ENCODE measurements at places on chromosomes 3 and 15.

DNA sequence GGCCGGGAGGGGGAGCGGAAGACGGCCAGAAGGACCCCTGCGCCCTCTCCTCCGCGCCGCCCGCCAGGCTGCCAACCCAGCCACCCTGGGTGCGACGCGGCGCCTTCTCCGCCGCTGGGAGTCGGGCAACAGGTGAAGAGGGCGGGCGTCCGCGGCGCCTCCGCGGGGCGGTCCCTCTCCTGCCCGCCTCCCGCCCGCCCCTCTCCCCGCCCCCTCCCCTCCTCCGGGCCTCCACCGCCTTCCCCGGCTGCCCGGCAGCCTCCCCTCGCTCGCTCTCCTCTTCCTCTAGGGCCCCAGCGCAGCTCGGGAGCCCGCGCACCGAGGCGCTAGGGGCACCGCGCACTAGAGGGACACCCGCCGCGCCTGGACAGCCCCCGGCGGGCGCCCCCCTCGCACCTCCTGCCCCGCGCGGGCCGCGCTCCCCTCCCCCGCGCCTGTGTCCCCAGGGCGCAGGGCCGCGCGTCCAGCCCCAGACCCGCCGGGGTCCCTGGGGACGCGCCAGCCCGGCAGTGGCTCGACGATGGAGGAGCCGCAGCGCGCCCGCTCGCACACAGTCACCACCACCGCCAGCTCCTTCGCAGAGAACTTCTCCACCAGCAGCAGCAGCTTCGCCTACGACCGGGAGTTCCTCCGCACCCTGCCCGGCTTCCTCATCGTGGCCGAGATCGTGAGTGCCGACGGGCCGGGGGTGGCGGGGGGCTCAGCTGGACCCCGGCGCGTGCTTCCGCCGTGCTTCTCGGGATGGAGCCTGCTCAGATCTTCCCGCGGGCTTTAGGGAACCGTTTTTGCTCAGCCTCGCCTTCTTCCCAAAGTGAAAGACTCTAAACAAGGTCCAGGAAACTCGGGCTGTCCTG, at the start of gene CMTM8:
Gene CMTM8 (plus strand): TSS at position 228 of the 854 bp plus-strand sequence. CDS start 293 bp downstream, at position 521.
- peak; percentile 71 for DNase-seq

DNA sequence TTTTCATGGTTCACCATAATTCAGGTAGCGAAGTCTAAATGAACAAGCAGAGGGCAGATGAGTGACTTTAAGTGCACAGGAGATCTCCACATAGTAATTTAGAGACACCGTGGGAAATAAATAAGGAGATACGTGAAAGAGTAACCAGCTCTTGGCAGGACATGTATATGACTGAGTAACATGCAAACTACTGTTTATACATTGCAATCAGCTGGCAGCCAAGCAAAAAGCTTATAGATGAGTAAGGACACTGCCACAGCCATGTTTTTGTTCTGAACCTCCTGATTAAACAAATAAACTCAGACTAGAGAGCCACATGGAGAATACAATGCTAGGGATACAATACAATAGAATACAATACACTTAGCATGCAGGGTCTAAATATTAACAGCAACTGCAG, 252.4 kb downstream of the FHIT start:
- no peak for DNase-seq

DNA sequence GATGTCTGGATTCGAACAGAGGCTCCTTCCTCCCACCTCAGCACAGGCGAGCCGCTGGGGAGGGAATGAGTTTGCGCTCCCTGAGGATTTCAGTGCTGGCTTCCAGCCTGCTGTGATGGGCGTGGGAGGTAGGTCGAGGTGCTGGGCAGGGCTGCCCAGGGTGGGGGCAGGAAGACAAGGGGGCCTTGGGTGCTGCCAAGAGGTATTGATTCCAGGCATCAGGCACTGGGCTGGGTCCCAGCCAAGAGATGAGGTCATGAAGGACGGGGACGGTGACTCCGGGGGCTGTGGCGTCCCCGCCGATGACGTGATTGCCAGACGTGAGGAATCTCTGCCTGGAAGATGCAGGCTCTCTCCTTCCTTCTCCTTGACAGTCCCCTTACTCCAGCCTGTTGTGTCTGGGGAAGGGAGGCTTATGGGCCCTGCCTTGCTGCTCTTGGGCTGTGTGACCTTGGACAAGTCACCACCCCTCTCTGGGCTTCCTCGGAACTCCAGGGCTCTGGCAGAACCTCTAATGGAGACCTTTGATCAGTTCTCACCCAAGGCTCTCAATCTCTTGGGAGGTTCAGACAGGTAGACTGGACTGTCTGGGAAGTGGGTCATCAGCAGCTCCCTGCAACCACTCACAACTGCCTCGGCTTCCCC, 116.8 kb downstream of the FBLN2 start:
- no peak for DNase-seq

DNA sequence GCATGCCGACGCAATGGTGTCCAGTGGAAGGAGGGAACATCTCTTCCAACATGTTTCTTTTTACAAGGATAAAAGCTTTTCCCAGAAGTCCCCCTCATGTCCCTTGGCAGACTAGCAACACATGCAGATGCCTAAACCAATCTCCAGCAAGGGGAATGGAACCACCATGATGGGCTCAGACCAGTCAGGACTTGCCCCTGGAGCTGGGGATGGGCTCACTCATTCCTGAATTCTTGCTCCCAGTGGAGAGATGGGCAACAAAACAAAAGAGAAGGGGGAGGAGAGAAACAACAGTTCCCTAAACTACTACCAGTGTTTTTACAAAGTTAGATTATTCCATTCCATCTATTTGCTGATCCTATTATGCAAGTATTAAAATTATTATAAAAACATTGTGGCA, 76.8 kb upstream of the OXTR start:
- DNase-seq, result no peak

GRCh38 chr3:106172780-106173179, 304.0 kb upstream of the CBLB start:
- DNase-seq, result no peak

DNA sequence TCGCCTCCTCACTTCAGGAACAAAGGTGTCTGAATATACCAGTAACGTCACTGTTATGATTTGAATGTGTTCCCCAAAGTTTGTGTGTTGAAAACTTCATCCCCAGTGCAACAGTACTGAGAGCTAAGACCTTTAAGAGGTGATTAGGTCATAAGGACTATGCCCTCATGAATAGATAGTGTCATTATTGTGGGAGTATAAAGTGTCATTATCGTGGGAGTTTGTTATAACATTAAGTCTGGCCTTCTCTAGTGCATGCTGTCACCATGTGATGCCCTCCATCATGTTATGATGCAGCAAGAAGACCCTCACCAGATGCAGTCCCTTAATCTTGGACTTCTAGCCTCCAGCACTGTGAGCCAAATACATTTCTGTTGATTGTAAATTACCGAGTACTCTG, 53.7 kb upstream of the TLE3 start:
- DNase-seq, result no peak

DNA sequence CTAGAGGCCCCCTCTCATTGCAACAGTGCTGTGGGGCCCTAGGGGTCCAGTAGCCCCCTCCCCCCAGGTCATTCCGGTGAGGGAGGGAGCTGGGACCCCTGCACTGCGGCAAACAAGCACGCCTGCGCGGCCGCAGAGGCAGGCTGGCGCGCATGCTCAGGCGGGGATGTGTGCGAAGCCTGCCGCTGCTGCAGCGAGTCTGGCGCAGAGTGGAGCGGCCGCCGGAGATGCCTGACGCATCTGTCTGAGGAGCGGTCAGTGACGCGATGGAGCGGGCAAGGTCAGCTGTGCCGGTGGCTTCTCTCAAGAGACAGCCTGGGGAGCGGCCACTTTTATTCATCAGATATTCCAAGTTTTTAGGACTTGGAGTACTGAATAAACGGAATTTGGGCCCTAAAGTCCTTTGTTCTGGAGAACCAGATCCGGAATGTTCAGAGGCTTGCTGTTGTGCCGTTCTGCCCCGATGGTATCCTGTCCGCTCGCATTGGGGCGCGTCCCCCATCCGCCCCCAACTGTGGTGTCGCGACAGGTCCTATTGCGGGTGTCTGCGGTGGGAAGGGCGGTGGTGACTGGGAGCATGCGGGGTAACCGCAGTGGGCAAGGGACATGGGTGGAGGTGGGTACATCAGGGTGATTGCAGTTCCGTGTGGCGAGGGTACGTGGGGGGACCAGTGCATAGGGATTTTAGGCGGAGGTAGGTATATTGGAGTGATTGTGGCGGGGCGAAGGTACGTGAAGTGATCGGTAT, at the start of the genes SNRPN and SNURF:
Gene SNRPN (plus strand): TSS at position 205 of the 748 bp plus-strand sequence. CDS start 19,467 bp downstream, outside the sequence.
Gene SNURF (plus strand): TSS at position 205 of the 748 bp plus-strand sequence. CDS start 62 bp downstream, at position 267.
- peak; percentile 73 for DNase-seq

GRCh38 chr3:109045271-109046040, 72.5 kb downstream of the MORC1 start:
- DNase-seq, result no peak

GRCh38 chr3:136465296-136465695, 215.2 kb downstream of the PCCB start:
- no peak for DNase-seq

GRCh38 chr3:104885214-104885814, 481.4 kb upstream of the ALCAM start:
- DNase-seq, result no peak

GRCh38 chr3:119774444-119774843, 7.5 kb upstream of the NR1I2 start:
- no peak for DNase-seq

GRCh38 chr15:64151727-64152506, at the start of gene SNX22:
Gene SNX22 (plus strand): TSS chr15:64151731. CDS start chr15:64151776, 45 bp downstream.
- DNase-seq, result no peak

GRCh38 chr3:12187448-12188327, 29.0 kb upstream of the TIMP4 start:
- DNase-seq, result no peak

DNA sequence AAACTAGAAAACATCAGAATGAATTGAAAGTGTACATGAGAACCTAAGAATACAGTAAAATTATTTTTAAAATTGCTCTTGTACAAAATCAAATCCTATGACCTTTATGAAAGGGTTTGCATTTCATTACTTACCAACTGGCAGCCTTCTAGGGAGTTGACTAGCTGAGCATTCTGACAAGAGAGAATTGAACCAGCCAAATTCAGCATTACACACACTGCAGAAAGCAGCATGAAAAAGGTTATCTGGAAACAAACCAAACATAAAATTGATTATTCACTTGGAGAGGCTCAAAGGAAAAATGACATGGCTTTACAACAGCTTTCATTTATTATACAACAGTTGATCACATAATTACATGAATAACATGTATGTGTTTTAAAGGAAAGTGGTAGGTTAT, 17.4 kb downstream of the NSMCE3 start:
- DNase-seq, result no peak

DNA sequence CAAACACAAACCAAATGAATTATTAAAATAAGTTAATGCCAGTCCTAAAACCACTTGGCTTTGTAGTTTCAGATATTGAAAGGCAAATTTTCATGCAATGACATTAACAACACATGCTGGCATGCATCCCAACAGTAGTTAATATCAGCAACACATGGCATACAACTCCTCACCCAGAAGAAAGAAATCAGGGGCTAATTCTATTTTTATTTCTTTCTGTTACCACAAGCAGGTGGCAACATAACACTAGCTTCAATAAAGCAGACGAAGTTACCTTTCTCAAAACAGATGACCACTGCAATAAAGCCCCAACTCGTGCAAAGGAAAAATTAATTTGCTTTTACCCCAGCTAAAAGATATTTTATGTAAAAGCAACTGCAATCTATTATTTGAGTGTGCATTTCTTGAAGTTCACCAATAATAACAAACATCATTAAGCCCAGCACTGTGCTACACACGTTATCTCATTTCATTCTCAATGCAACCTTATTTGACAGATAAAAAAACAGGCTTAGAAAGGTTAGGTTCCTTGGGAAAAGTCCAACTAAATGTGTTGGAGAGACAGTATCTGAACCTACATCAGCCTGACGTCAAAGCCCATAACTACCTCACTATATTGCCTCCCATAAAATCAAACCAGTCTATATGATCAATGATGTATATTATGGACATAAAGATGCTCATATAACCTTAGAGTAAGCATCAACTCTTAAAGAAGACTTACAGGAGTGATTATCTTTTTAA, 2.8 kb downstream of the TOP2B start:
- DNase-seq, result no peak

GRCh38 chr3:156180077-156180476, 59.7 kb downstream of the KCNAB1 start:
- DNase-seq, result no peak

- DNase-seq, result no peak
Measured at GRCh38 chr3:64196236-64196929, 28.9 kb downstream of the PRICKLE2 start.

DNA sequence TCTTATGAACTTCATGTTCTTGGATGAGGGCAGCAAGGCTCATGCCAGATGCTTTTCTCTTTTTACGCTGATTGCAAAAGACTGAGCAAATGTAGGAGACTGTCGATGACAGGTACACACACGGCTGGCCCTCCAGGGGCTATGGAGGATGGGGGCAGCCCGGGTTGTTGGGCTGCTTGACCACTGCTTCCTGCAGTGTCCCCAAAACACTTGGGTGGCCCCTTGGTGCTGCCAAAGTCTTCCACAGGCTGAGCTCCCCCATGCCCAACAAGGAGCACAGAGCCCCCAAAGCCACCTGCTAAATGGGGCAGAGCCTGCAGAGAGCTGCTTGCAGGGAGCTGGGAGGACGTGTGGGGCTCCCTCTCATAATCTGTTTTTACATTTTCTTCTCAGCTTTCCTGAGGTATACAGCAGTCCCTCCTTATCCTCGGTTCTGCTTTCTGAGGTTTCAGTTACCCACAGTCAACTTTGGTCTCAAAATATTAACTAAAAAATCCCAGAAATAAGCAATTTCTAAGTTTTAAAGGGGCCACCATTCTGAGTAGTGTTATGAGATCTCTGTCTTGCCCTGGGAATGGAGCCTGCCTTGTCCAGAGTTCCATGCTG, 7.3 kb downstream of the PRR23E start:
- DNase-seq, result no peak
